GM10248 (cell line): ENCODE measurements at places on chromosomes 12 and 14.

DNA sequence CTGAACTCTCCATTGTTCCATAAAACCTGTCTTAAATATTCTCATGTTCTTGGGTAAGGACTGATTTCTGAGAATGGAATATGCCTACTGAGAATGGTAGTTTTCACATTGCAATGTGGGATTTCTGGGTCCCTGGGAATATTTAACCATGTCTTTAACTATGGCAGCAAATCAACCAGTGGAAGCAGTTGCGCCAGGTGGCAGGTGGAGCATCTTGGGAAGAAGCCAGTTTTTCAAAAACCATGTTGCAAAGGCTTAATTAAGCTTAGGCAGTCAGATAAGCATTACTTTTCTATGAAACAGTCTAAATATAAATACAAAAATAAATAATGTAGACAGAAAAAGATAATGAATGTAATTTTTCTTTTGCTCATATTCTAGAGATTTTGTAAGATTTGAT, 448.1 kb downstream of the ADAMTS20 start:
- DNase-seq: no peak

DNA sequence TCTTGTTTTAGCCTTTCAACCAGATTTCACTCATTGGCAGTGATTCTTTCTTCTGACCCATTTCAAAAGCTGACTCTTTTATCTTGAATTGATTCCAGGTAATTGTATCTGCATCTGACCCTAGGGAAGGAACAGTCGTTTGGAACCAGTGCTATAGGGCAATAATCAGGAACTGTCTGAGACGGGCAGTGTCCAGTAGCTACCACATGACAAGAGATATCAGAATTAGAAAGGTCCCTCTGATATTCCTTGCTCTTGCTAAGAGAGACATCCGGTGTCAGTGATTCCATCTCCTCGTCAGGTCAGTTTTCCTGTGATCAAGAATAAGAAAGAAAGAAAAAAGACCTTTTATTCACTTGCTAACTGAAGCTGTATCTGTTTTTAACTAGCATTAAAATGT, 47.8 kb upstream of the PDE3A start:
- DNase-seq: no peak

- DNase-seq: no peak
Observed at GRCh38 chr12:81216739-81217138, 138.9 kb downstream of the ACSS3 start.

DNA sequence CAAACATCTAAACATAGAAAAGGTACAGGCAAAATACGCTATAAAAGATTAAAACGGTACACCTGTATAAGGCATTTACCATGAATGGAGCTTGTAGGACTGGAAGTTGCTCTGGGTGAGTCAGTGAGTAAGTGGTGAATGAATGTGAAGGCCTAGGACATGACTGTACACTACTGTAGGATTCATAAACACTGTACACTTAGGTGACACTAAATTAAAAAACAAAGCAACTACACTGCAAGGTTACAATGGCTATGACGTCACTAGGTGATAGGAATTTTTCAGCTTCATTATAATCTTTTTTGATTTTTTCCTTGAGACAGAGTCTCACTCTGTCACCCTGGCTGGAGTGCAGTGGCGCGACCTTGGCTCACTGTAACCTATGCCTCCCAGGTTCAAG, 269.2 kb downstream of the KSR2 start:
- DNase-seq: no peak

- peak; percentile 45 for DNase-seq
Observed at GRCh38 chr14:44961151-44961553, 595 bp downstream of the KLHL28 start.

- no peak for DNase-seq
Observed at GRCh38 chr12:124920353-124920935, 6.0 kb upstream of the UBC start.

DNA sequence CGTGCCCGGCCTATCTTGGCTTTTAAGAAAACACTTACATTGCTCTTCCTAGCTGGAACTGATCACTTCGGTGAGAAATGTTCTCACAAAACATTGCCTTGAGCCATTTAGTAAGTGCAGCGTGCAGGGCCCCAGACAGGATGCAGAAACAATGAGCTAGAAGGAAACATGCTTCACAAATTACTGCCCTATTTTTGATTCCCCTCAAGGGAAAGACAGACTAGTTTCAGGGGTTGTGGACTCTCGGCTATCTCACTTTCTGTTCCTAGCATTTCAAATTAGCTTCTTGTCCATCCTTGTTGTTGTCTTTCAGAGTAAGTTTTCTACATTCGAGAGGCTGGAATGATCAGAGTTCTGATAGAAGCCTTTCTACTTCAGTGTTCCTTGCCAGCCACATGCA, 21.6 kb downstream of the TGFB3 start:
- peak; percentile 65 for DNase-seq

- DNase-seq: no peak
Observed at GRCh38 chr12:19208456-19208855, 78.9 kb downstream of the PLEKHA5 start.

DNA sequence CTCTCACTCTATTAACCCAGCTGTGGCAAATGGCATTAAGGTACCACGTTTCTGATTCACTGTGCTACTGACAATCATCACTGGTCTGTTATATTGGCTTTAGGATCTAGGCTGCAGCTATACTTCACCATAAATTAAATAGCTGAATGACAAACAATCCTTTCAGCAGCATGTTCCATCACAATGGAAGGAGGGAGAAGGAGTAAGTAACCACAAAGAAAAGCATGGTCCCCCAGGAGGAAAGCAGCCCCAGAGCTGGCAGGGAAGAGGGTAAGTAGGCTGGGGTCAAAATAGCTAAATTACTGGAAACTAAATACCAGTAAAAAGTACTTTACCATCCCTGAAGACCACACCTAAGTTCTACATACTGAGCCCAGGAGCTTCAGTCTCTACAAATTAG, 2.8 kb downstream of the ARMH4 start:
- DNase-seq: no peak

GRCh38 chr12:1851151-1851701, 30.9 kb downstream of the LRTM2 start:
- DNase-seq: no peak

DNA sequence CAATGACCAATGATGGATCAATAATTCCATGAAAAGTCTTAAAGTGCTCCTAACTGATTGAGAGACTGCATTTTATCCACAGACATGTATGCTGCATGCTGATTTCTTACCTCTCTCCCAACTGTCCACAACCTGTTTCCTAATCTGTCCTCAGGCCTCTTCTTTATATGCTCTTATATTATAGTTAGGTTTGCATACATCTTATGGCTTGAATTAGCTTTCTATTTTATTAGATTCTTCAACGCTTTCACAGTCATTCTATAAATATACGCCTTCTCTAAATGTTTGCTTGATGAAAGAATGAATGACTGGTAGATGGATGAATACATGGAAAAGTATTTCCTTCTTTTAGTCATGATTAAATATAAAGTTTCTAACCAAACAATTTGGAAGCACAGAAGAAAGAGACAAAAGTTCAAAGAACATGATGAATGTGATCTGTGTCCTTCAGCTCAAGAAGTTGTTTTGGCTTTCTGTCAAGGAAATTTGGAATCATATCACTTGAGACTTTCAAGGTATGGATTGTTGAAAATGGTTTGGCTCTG, 91.8 kb upstream of the NPAS3 start:
- no peak for DNase-seq

DNA sequence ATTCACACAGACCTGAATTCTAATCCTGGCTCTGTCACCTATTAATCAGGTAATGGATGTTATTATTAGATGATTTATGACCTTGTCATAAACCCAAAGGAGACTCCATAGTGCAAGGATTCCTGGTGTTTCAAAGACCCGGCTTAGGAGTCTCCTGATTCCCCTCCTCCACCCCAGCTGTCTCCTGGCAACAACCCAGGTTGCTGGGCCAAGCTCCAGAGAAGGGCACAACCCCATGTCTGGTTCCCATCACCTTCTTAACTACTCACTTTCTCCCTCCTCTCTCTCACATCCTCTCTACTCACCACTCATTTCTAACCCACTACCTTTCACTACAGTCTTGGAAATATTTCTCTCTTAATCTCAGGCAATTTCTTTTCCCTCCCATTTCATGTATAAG, 41.6 kb downstream of the RHOJ start:
- DNase-seq: no peak

DNA sequence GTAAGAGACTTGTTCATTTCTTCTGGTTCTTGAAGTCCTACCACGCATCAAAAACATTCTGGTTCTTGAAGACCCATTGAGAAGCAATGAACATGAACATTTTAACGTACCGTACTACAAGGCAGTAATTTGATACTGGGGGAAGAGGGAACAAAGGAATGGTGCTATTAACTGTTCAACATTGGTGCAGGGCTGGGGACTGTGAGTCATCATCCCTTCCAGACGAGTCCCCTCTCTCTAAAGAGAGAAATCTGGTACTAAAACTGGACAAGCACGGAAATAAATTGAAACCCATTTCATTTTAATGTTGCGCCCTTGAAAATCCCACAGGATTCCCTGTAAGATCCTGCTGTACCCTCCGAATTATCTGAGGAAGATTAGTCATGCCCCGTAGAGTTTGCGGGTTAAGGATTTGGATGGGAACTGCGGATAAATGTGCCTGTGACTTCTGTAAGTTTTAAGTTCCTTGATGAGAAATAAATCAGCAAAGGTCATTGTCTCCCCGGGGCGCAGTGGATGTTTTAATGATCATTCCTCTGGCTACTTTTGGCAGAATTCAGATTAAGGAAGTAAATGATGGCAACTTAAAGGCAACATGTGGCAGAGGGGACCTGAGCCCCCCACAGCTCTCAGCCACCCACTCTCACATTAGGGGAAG, 78.6 kb downstream of the KCNK13 start:
- no peak for DNase-seq

GRCh38 chr14:89266754-89267153, 150.3 kb downstream of the FOXN3 start:
- DNase-seq: no peak

GRCh38 chr12:110556705-110557104, 26.4 kb downstream of the PPTC7 start:
- no peak for DNase-seq

GRCh38 chr12:56694161-56694560, 6.1 kb upstream of the PTGES3 start:
- DNase-seq: no peak

GRCh38 chr12:67798768-67799167, 150.2 kb downstream of the DYRK2 start:
- DNase-seq: no peak

DNA sequence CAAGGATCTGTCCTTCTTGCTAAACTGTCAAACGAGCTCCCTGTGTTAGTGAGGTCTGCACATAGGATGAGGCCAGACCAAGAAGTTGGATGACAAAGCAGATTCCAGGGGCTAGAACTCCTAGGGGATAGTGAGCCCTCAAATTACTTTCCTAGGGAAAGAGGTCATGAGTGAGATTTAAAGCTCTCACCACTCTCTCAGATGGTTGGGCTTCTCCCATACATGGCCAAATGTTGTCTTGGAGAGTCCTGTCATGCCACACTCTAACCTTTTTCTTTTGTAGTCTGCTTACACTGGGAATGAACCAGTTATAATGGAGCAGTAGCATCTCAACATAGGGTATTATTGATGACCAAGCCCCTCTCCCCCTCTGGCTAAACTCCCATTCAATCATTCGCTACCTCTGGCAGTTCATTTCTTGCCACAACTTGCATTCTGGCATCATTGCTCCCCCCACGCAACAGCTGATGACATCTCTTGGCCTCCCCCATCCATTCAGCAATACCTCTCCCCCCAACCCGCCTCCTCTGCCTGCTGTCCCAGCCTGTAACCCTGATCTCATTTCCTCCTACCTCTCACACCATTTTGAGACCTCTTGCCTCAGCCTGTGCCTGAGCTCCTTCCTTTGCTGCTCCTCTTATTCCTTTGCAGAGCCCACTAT, 64.7 kb upstream of the CISTR start:
- DNase-seq: no peak

- DNase-seq: no peak
Observed at GRCh38 chr14:67837011-67837624, 17.5 kb downstream of the RAD51B start.

DNA sequence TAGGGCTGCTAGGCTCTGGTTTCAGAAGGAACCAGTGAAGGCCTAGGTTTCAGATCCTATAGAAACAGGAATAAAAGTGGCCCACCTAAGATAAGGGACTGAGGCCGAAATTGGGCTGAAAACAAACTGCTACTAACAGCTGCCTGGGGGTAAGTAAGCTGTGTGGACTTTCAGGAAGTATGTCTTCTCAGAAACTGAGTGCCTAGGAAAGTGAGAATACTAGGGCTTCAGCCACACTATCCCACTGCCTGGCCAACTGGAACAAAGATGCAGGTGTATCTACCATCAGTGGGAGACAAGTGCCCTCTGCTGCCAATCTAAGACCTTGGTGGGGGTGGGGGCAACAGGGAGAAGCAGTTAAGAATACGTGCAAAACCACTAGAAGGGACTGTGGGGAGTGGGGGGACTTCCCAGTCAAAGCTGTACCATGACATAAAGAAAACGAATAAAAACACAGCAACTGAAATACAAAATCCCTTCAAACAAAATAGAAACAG, 82.5 kb downstream of the MED13L start:
- DNase-seq: peak; percentile 45

- DNase-seq: no peak
Observed at GRCh38 chr12:66692170-66692569, 13.3 kb upstream of the GRIP1 start.

GRCh38 chr12:59632408-59632807, 36.6 kb downstream of the SLC16A7 start:
- no peak for DNase-seq

DNA sequence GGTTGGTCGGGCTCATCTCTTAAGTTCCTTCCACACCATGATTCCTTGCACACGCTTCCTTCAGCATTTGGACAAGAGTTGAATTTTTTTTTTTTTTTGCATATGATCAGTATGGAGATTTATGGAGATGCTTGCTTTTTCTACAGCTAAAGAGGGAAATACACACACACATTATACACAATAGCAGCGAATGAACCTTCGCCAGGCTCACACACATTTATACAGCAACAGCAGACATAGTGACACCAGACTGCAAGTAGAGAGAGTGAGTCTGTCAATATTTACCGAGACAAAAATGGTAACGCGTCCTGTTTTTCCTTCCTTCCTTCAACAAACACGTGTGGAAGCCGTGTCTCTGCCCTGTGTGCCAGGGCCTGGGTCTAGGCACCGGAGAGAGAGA, 897.9 kb downstream of the BCL11B start:
- no peak for DNase-seq

DNA sequence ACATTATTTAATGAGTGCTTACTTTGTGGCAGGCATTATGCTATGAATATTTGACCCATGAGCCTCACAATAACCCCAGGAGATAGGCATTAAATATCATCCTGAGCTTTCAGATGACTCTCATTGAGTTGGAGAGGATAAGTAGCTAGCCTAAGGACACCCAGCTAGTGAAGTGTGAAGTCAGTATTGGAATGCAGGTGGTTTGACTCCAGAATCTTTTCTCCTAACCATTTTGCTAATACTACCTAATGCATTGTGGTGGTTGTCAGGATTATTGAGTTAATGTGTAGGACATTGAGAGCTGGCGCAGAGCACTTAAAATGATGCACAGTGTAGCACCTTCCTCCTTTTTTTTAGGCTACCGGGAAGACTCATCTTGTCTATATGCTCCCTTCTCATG, 3.8 kb upstream of the CDKL1 start:
- DNase-seq: no peak

GRCh38 chr14:32286602-32287001, 42.5 kb upstream of the AKAP6 start:
- DNase-seq: no peak

- DNase-seq: no peak
Observed at GRCh38 chr12:49335118-49335954, 1.7 kb downstream of the C1QL4 start.

GRCh38 chr12:112803620-112804282, 12.2 kb downstream of the RPH3A start:
- DNase-seq: no peak

- peak; percentile 50 for DNase-seq
Observed at GRCh38 chr12:71636704-71637115, 26.9 kb downstream of the ZFC3H1 start.
